ENCODE measurements at places on chromosomes 5 and 9. TPM values are rescaled to one million over a fixed set of nuclear protein-coding genes. Genes with fewer than 3 reads are reported as not detected.

The ANKRD31 gene
- total RNA-seq = 0.14 TPM

The RGS7BP gene
- under 0.01 TPM for total RNA-seq

The CBY3 gene
- total RNA-seq = not detected

The GFI1B gene
- total RNA-seq = not detected

The WNT8A gene
- not detected for total RNA-seq

The CNTFR gene
- total RNA-seq = under 0.01 TPM

Measured in smooth muscle cell of bladder (primary cell).